ENCODE measurements at places on chromosomes 7 and 10.

- no peak for DNase-seq
Measured at GRCh38 chr7:22647451-22648257, 79.3 kb upstream of the IL6 start.

DNA sequence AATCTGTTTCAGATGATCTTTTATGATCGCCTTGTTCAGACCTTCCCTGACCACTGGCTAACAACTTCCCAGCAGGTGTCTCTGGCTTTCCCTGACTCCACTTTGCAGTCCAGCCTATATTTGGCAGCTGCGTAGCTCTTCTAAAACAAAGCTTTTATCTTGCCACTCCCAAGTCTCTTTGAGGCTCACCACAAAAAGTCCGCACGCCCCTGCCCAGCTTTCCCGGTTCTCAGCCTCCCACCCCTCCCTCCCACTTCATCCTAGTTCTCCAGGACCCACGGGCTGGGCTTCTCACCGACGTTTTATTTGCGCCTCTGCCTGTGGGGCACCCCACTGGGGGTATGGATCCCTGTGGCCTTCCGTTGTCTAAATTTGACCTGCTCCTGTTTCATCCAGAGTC lies 58.9 kb upstream of the USP6NL start:
- DNase-seq, result no peak

- peak; percentile 14 for DNase-seq
Measured at GRCh38 chr10:78933828-78934531, 134.8 kb upstream of the ZMIZ1 start.

DNA sequence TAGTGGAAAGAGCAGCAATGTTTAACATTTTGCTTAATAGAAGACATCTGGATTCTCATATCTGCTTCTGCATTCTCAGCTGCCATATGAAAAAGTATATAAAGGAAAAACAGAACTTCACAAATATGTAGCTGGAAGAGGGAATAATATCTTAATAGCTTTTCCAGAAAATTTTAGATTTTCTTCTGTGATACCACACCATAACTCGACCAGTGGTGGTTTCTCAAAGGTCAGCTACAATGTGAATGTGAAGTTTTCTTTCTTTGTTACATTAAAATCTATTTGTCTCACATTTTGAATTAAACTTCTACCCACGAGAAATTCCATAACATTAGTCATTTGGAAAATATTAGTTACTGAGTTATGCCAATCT lies 339.8 kb downstream of the PARD3 start:
- no peak for DNase-seq

DNA sequence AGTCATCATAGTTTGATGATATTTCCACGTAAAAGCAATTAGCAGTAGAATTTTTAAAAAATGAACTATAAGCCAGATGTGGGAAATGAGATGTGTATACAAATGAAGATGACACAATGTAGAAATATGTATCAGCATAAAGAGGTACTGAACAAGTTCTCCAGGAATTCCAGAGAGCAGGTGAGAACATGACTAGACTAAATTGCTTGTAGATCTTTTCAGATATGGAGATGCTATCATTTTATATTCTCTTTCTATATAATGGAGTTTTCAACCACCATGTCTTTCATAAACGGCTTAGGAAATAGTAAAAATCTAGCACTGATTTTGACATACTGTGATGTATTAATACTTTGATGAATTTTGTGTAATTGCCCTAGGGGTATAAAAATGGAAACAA lies 130.9 kb downstream of the SEMA3D start:
- no peak for DNase-seq

GRCh38 chr10:84352251-84352842 lies 24.0 kb downstream of the CCSER2 start:
- peak; percentile 73 for DNase-seq

DNA sequence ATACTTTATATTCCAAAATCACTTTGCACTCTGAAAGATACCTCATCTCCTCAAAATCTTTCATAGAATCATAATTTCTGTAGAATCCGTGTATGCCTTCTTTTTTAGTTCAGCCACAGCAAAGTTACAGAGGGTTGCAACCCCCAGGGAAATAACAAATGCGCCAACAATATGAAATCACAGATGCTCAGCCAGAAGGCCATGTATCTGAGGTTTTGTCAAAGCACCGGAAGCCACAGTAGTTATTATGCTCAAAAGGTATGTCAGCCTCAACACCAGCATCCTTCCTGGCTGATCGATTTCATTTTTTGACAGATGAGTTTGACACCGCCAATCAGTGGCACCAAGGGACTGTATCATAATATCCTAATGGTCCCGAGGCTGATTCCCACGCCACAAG lies 204.1 kb downstream of the KCNMA1 start:
- DNase-seq, result no peak
